ENCODE measurements at places on chromosomes 6 and 20.

- no peak for DNase-seq
- peaks cover 95% of the 10 kb centered on the region for H3K4me1 ChIP-seq
- no peak overlapping the region for H3K4me3 ChIP-seq
- H3K27ac ChIP-seq, result peak overlapping the region; percentile 74
- H3K27me3 ChIP-seq, result no peaks in the 10 kb centered on the region
These were observed 92.9 kb downstream of the PLEKHG1 start for GRCh38 chr6:150692604-150693003.

DNA sequence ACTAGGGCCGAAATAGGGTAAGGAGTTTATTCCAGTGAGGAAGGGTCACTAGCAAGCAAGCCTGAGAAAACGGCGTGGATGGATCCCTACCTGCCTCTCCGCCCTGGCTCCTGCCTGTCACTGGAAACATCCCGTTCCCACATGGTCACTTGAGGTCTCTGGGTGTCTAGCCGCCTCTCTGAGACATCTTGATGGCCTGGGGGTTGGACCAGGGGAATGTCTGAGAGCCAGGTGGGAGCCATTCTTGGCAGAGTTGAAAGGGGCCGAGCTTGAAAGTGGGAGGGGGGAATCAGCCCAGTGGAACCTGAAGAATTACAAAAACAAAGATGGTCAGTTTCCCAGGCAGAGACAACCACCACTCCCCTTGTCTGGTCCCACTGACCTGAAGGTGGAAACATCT is 961 bp downstream of the CCHCR1 start:
- no peak overlapping the region for H3K27ac ChIP-seq
- H3K4me3 ChIP-seq, result peak overlapping the region; percentile 67
- no peaks in the 10 kb centered on the region for H3K36me3 ChIP-seq
- H3K4me1 ChIP-seq, result peaks cover 26% of the 10 kb centered on the region

DNA sequence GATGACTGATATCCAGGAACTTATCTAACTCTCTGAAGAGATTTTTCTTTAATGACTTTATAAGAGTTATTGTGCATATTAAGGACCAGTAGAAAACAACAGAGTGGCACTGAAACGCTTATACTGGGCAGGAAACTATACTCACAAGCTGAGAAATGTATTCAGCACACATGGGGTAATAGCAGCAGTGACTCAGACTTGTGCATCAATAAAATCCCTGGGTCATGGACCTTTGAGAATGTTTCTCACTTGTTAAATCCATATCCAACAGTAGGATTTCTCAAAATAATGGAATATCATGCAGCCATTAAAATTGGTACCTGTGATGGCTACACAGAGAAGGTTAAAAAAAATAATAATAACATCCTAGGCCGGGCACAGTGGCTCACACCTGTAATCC is 219.5 kb downstream of the BTBD9 start:
- DNase-seq, result no peak
- H3K4me3 ChIP-seq, result no peak overlapping the region
- no peaks in the 10 kb centered on the region for H3K4me1 ChIP-seq
- no peaks in the 10 kb centered on the region for H3K36me3 ChIP-seq
- H3K27ac ChIP-seq, result no peak overlapping the region

DNA sequence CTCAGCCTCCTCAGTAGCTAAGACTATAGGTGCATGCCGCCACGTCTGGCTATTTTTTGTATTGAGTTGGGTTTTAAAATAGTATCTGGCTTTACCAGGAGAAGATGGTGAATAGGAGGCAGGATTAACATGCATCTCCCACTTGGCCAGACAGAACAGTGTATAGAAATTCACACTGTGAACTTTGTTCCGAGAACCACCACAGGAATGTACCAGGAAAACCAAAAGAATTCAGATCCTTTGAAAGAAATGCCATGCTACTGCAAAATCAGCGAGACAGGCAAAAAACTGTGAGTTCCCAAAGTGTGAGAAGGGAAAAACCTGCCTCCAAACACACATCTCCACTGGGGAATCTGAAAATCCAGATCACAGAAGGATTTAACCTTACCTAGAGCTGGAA is 327.6 kb downstream of the NKAIN2 start:
- H3K36me3 ChIP-seq, result no peaks in the 10 kb centered on the region
- H3K4me1 ChIP-seq, result no peaks in the 10 kb centered on the region
- H3K4me3 ChIP-seq, result no peak overlapping the region

- peaks cover 62% of the 10 kb centered on the region for H3K4me1 ChIP-seq
- no peak for DNase-seq
- H3K27ac ChIP-seq, result peak overlapping the region; percentile 83
These were observed 49.2 kb downstream of the ARID1B start for GRCh38 chr6:156826290-156826955.
